NCI-H345 (cell line): ENCODE measurements at places on chromosomes 7 and 10.
A peak's percentile ranks its signal among the peaks of the same experiment; 100 is the strongest.

GRCh38 chr10:124643330-124644009, 100.7 kb downstream of the FAM53B start:
- no peak for DNase-seq

DNA sequence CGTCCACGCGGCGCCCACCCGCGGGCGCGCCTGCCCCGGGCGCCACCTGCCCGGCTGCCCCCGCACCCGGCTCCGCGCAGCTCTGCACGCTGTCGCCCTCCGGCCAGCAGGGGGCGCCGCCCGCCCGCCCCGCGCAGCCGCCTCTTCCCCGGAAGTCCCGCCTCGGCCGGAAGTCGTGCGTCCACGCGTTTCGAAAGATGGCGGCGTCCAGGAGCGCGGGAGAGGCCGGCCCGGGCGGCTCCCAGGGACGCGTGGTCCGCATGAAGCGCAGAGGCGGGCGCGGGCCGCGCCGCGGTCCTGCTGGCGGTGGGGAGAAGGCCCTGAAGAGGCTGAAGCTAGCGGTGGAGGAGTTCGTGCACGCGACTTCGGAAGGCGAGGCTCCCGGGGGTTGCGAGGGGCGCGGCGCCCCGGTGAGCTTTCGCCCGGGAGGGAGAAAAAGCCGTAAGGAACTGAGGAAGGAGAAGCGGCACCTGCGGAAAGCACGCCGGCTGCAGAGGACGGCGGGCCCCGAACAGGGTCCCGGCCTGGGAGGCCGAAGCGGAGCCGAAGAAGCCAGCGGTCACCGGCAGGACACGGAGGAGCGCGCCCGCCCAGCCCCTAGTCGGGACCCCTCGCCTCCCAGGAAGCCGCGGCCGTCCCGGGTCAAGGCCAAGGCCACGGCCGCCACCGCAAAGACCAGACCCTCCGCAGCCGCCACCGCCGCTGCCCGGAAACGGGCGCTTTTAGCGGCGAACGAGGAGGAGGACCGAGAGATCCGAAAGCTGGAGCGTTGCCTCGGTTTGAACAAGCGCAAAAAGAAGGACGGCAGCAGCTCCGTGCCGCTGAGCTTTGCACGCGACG, at the start of gene NOM1:
Gene NOM1, plus strand, starts transcription at position 172 of the 840 bp plus-strand sequence. Its CDS starts 26 bp downstream, at position 198.
- DNase-seq: peak; percentile 89

- DNase-seq: no peak
These were observed 32.4 kb downstream of the NEURL1 start for GRCh38 chr10:103525901-103526300.

- no peak for DNase-seq
These were observed 34.7 kb upstream of the NFE2L3 start for GRCh38 chr7:26117142-26117807.

DNA sequence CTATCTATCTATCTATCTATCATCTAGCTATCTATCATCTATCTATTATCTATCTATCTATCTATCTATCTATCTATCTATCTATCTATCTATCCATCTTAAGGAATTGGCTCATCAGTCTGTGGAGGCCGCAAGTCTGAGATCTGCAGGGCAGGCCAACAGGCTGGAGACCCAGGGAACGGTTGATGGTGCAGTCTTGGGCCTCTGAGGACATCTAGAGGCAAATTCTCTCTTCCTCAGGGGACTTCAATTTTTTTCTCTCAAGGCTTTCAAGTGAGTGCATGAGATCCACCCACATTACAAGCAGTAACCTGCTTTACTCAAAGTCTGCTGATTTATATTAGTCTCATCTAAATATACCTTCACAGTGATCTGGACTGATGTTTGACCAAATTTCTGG, 197.0 kb downstream of the GLRX3 start:
- DNase-seq: no peak

GRCh38 chr10:102384053-102384452, 11.5 kb upstream of the NFKB2 start:
- no peak for DNase-seq

- DNase-seq: no peak
These were observed 500.1 kb upstream of the KLF6 start for GRCh38 chr10:4285121-4285520.

GRCh38 chr7:6159524-6160031, 112.8 kb downstream of the CYTH3 start:
- no peak for DNase-seq

- no peak for DNase-seq
These were observed 14.2 kb downstream of the UCMA start for GRCh38 chr10:13219685-13220670.

- DNase-seq: no peak
These were observed 174.7 kb downstream of the GATA3 start for GRCh38 chr10:8229153-8229552.

DNA sequence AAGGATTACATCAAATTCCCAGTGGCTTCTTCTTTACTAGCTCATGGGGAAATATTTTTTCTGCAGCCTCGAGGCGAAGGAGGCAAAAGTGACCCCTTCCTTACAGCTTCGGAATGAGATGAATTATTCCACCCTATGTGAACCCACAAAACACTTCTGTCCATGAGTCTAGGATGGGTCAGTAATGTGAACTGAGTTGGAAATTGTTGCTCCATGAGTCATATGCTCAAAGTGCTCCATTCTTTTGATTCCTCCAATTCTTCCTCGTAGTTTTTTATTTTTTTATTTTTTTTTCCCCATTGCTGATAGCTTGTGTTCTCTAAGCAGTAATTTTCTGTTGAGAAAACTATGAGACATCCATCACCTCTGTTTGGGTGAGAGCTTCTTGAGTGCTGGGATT, 31.7 kb upstream of the FAM204A start:
- no peak for DNase-seq

- peak; percentile 41 for DNase-seq
These were observed 240.6 kb downstream of the DGKI start for GRCh38 chr7:137606061-137606674.

- DNase-seq: no peak
These were observed 27.3 kb upstream of the CYP3A5 start for GRCh38 chr7:99707096-99707495.

- no peak for DNase-seq
These were observed 145.1 kb downstream of the PLXNA4 start for GRCh38 chr7:132430861-132431822.

GRCh38 chr7:73742753-73743641, 4.4 kb upstream of the ABHD11 start:
- peak; percentile 97 for DNase-seq

DNA sequence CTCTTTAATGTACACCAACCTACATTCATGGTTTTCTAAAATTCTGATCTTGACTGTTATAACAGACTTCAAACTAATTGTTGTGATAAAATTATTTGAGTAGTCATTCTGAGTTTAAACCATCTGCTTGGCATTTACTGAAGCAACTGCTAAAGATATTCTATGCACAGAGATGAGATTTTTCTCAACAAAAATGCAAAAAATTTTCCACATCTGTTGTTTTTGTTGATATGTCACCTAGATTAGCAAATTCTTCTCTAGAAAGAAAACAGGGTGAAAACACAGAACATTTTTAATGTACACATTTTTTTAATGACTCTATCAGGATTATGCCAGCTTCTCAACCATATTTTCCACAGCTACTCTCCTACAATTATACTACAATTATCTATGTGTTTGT, 42.7 kb downstream of the ARHGAP12 start:
- DNase-seq: no peak

GRCh38 chr7:8232999-8233847, 28.7 kb downstream of the ICA1 start:
- no peak for DNase-seq

DNA sequence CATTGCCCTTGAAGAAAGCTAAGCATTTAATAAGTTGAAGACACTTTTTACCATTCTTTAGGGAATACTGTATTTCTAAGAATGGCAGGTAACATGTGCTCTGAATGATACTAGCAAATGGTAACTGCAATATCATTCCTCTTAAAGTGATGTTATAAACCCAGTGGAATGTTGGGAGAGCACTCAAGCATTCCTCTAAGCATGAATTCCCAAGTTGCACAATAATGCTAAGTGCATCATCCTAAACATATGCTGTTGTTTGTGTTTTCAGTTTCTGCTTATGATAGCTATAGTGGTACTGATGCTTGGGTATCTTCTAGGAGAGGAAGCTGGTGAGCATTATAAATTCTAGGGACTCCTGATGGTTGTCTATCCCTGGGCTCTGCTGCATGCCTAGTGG, 673.9 kb downstream of the PHTF2 start:
- DNase-seq: no peak

DNA sequence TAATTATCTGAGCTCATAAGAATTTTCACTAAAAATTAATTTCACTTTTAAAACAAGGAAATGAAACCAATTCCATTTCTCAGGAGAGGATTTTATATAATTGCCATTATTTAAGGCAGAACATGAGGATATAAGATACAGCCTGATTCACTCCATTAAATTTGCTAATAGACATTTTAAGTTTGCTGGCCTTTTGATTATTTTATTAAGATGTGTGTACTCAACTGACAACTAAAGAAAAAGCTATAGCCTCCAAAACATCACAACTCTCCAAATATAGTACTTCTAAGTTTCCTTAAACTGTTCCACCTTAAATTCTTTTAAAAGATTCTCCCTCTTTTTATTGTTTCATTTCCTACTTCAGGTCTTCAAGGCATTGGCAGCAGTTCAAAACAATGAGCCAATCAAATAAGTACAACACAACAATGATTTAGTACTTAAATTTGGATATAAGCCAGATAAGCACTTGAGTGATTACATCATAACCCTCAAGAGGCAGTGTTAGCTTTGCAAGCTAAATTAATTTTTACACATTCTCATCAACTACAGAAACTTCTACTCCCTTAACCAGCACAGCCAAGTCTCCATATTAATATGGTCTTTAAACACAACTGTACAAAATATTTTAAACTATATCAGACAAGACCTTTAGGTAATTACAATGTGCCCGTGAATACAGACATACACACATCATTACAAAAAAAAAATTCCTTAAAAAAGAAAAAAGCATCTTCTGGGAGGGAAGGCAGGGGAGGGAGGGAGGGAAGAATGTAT, 121.8 kb downstream of the KMT2C start:
- peak; percentile 83 for DNase-seq

GRCh38 chr7:50628434-50629084, 63.4 kb upstream of the DDC start:
- DNase-seq: no peak

- peak; percentile 19 for DNase-seq
These were observed 2.7 kb upstream of the PDGFA start for GRCh38 chr7:522071-522950.

- DNase-seq: no peak
These were observed 14.5 kb upstream of the FRMD4A start for GRCh38 chr10:14345262-14345661.

DNA sequence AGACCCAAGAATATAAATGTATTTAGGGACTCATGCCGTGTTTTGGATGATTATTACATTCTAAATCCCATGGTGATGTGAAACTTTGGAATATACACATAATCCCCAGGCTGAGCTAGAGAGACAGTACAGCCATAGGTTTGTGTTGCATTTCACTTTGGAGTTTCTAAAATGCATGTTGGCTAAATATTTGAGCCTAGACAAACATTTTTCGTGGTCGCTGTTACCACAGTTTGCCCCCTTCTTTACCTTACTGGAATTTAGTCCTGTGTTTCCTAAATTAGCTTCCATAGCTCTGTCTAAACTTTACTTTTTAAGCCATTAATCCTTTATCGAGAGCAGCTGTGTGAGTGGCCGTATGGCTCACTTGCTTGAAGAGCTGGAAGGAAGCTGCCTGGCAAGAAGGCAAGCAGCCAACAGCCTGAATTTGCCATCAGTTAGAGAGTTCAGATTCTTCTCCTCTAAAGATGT, 192.0 kb downstream of the BICC1 start:
- DNase-seq: no peak

DNA sequence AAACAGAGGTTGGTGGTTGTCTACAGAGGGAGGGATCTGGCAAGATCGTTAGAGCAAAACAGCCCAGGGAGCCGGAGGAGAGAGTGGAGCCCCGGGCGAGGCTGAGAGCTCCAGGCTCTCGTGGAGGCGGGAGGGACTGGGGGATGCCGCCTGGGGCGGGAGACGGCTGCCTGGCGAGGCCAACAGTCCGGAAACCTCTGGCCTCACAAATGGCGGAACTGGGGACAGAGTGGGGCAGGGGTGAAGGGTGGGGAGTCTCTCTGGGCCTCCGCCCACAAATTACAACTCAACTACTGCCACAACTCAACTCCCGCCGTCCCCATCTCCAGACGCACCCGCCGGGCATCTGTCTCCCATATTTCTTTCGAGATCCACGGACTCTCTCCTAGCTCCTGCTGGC, 47.7 kb downstream of the CLEC2L start:
- DNase-seq: no peak

- no peak for DNase-seq
These were observed 369.9 kb upstream of the NRP1 start for GRCh38 chr10:33704214-33704830.

- peak; percentile 26 for DNase-seq
These were observed 193.7 kb downstream of the RELN start for GRCh38 chr7:103795787-103796186.

DNA sequence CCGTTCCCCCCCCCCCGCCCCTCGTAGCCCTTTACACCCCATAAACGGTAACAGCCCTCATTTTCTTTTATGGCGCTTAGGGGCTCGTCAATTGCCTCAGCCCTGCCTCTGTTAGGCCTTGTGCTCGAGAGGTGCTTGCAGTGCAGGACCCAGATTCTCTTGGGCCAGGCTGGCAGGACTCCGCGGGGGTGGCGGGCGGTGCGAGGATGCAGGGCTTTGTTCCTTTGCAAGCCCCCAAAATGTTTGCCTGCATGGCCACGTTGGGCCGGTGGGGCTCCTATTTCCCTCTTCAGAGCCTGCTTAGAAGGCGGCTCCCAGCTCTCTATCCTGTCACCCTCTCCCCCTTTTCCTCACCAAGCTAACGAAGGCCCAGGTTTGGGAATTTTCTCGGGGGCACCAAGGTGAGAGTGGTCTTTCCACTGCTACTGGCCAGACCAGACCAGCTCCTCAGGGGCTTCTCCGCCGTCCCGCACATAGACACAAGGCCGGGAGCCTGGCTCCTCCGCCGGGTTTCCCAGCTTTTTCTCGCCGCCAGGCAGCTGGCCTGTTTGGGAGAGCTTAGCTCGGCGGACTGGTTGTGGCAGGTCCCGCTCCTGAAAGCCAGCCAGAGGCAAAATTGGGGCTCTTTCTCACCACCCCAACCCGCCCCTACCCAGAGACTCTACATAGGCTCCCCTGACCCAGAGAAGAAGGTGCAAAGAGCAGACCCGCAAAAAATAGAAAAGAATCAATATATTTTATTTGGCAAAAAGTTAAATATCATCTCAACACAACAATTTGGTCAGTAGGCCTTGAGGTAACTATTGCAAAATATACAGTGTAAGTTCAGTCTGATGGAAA, 3.4 kb downstream of the HOXA9 start:
- no peak for DNase-seq

DNA sequence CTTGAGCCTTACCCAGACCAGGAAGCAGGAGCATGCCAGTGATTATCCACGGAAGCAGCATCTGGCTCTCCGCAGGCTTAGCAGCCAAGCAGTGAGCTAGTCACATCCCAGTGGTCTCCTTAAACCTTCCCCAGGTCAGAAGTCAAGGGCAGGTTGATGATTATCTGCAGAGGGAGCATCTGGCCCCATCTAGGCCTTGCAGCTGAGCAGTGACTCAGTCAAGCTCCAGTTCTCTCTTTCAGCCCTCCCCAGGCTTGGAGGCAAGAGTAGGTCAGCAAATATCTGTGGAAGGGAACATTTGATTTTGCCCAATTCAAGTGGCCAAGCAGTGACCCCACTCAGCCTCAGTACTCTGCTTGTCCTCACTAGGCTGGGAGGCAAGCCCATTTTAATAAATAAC, 61.6 kb downstream of the ANKRD7 start:
- DNase-seq: no peak
